Right kidney (tissue), 9 donors: ENCODE measurements at places on chromosomes 1 and 21.

GRCh38 chr1:189681252-189681919 is 796.3 kb downstream of the BRINP3 start:
- peak; percentile 4 for DNase-seq

- DNase-seq = no peak
These were observed 446.8 kb downstream of the PLPP3 start for GRCh38 chr1:56132520-56132919.

GRCh38 chr1:29513357-29513756 is 277.0 kb downstream of the PTPRU start:
- no peak for DNase-seq

DNA sequence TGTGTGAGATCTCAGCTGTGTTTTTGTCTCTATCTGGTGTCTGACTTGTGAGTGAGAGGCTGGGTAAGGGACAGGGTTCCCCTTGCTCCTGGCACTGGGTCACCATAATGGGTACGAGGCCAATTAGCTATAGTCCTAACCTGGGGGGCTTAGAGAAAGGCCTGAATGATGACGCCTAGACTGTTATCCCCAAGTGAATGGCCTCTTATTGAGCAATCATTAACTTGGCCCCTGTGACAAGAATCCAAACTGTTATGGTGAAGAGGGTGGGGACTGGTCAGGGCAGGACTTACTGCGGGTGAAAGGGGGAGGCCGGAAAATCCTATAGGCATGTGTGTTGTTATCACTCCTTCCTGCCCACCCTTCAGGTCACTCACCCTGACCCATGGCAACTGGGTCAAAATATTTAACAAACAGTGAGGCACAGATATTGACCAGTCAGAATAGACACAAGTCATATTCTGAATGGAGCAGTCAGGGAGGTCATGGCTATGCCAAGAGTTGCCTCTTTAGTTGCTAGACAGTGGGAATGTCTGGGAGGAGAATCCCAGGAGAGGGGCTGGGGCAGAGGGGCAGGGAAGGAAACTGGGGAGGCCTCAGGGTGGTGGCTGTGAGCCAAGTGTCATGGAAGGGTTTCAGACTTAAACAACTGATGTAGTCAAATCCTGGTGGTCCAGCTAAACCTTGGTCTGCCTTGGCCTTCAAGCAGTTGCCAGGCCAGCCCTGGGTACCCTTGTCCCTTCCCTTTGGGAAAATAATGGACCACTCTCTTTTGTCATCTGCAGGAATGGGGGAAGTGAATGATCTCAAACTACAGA is 3.2 kb downstream of the NR0B2 start:
- DNase-seq = no peak

DNA sequence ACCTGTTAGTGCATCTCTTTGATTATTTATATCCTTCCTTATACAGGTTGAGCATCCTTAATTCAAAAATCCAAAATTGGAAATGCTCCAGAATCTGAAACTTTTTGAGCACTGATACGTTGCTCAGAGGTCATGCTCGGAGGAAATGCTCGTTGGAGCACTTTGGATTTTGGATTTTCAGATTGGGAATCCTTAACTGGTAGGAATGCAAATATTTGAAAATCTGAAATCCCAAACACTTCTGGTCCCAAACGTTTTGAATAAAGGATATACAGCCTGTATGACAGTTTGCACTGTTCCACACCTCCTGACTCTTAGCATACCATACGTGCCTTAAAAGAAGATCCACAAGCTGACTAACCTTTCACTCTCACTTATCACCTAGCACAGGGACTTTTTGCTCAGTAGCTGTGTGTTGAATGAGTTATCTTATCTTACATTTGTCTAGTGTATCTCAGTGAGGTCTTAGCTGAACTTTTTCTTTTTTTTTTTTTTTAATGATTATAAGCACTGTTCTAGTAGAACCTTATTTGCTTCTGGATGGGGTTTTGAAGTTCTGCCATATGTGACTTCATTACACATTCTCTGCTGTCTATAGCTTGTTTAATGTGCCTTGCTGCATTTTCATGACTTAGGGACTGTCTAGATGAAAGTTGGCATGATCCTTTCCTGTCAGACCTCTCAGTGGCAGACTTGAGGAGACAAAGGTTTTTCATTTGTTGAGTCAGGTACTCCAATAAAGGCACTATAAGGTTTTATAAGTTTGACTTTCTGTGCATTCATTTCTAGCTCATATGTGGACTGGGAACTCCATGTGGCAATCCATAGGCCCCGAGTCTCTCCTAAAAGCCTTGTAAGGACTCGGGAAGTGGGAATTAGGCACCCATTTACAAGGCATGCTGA is 21.6 kb downstream of the PTGFRN start:
- DNase-seq = no peak

DNA sequence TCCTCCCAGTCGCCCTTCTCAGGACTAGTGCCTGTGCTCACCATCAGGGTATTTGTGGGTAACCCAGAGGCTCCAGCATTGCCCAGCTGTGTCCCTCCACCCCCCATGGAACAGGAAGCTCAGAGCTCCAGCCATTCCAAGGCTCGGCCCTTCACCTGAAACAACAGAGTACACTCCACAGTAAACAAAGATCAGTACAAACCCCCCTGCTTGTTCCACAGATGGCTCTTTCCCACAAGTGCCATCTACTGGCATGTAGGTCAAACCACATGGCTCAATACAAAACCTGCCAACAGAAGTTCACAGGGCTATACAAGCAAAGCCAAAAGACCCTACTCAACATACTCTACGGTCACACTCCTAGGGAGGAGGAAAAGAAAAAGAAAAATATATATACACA is 258.7 kb downstream of the AGBL4 start:
- no peak for DNase-seq

DNA sequence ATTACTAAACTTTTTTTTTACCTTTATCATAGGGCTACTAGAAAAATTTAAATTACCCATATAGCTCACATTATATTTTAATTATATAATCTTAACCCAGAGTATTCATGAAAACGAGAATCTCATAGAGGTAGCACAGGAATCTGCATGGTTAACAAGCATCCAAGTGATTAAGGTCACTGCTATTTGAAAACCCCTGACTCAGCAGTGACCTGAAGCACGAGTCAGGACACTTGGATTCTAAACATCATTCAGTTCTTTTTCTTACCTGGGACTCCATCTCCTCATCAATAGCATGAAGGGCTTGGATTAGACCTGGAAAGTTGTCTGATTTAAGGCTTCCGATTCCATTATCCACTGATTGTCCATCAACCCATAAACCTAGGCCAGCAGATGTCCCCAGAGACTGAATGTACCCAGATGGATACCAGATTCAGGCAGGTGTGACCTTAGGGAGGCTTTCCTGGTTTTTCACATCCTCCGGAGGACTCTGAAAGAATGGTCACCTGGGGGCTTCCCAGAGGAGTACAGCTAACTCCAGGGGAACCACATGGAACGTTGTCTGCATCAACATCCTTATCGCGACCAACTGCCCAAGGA is 174.3 kb downstream of the SETD4 start:
- DNase-seq = no peak

DNA sequence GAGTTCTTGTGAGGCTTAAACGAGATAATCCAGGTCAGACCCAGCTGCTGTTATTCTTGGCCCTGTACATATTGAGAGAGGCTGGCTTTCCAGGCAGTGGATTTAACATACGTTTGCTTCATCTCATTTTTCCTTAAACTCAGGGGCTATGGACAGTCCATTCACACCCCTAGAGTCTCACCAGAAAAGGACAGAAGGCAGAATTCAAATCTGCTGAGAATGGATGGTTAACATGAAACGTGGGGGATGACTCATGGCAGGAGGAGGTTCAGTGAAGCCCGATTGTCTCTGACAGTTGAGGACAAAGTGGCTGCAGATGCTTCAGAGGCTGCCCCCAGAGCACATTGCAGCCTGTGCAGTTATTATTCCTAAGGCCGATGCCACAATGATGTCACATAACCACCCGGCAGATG is 39.5 kb downstream of the TGFB2 start:
- DNase-seq = no peak

- no peak for DNase-seq
These were observed 11.3 kb downstream of the FMO2 start for GRCh38 chr1:171196351-171196750.

GRCh38 chr1:40232444-40232843 is 15.3 kb upstream of the TMCO2 start:
- no peak for DNase-seq

GRCh38 chr1:30678209-30678608 is 45.2 kb downstream of the MATN1 start:
- no peak for DNase-seq

DNA sequence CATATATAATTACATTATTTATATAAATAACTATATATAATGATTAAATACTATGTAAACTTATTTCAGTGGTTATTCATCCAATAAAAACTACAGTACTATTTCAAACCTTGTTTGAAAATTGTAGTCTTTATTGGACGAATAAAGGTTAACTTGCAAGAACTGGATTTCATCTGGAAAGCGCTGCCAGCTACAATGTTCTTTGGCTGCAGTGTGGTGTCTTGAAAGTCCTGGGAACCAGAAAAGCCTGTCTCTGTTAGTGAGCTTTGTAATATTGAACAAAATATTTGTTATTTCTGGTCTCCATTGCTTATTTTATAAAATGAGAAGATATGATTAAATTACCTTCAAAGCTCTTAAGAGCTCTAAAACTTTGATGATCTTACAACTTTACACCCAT is 763.6 kb downstream of the ADGRL2 start:
- DNase-seq = no peak

DNA sequence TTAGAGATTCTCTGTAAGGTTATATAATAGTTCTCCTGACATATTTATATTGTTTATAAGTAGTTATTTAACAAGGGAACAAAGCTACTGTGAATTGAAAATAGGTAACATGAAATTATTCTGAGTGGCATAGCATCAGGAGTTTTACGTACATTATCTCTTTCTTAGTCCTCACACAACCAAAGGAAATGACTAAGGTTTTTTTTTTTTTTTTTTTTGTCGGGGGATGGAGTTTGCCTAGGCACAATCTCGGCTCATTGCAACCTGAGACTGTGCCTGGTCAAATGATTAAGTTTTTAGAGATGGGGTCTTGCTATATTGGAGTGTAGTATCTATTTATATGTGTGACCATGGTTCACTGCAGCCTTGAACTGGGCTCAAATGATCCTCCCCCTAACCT is 24.9 kb downstream of the TMED5 start:
- DNase-seq = no peak

- no peak for DNase-seq
These were observed 283.4 kb downstream of the KCNH1 start for GRCh38 chr1:210850556-210850955.

GRCh38 chr21:15297824-15298223 is 233.0 kb upstream of the NRIP1 start:
- DNase-seq = no peak

GRCh38 chr1:205934788-205935187 is 8.5 kb downstream of the SLC26A9 start:
- DNase-seq = no peak

DNA sequence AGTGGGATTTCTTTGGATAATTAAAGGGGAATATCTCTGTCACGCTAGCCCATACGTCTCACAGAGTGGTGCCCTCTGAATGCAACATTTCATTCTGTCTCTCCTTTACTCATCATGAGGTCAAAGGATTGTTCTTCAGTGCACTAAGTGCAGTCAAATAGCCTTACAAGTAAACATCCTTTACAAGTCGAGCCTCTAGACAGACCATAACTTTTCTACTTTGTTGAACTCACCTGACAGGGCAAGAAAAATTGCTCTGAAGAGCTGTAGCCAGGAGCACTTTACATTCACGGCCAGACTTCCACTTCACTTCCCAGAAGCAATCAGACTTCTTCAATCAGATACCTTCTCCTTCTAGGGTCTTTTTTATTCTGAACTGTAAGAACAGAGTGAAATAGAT is 768.0 kb upstream of the TMPRSS15 start:
- DNase-seq = no peak

DNA sequence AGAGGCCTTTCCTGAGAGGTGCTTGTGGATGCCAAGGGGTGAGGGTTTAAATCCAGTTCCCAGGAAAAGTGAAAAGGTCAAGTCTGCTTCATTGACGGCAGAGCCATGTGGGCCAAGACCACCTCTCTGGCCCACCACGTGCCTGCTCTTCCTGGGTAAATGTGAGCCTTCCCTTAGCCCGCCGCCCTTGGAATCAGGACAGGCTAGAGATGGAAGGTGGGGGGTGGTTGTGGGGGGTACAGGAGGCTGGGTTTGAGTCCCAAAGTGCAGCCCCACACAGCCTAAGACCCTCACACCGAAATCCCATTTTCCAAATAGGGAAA is 104.4 kb downstream of the EPHB2 start:
- DNase-seq = no peak

GRCh38 chr1:62040450-62040849 is 154.2 kb upstream of the L1TD1 start:
- no peak for DNase-seq

DNA sequence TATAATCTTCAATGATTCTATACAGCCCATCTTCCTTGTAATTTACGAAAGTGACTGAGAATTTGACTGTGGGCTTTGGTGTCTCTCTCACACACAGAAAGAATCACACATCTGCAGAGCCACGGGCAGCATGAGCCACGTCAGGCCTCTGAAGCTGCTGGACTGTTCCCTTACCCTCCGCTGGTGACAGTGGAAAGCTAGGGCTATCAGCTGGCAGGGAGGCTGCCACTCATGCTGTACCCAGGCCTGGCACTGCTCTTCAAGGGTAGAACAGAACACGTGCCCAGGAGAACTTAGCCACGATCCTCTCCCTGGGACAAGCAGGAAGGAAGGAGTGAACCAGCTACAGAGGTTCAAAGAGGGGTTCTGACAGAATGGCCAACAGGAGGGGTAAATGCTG is 90.7 kb downstream of the JAK1 start:
- DNase-seq = no peak

DNA sequence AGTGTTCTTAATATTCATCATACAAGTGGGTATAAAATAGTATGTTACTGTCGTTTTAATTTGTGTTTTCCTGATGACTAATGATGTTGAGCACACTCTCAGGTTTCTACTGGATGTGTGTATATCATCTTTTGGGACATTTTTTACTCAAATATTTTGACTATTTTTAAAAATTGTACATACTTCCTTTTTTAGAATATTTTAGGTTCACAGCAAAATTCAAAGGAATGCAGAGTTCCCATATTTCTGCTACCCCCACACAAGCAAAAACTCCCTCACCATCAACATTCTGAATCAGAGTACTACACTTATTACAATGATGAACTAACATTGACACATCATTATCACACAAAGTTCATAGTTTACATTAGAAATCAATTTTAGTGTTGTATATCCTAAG is 114.5 kb downstream of the DPYD start:
- no peak for DNase-seq

DNA sequence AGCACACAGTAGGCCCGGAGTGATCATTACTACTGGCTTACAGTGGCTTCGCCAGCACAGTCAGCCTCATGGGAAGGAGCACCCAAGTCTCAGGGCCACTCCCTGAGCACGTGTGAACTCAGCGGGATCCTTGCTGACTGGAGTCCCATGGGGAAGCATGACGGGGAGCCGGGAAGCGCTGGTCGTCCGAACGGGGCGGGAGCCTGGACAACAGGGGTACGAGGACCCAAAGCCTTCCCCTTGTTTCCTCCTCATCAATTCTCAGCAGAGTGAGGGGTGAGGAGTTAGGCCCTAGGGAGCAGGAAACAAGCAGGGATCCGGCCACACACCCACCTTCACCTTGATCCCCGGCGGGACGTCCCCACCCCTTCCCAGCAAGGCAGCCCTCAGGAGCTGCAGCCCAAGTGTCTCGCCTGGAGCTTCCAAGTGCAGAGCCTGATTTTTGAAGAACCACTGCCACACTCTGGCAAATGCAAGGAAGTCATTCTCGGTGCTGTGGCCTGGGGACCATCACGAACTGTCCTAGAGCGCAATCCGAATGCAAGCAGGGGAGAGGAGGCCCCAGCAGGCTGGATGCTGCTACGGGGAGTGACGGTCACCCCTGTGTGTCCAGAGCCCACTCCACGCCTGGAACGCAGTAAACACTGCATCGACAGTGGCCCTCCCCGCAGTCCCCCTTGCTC is 35.5 kb downstream of the TOMM20 start:
- peak; percentile 70 for DNase-seq
